ENCODE measurements at places on chromosomes 5 and 9. TPM values are rescaled to one million over a fixed set of nuclear protein-coding genes. Genes with fewer than 3 reads are reported as not detected.

Gene LIX1
- not detected for total RNA-seq

Gene ADAMTS16
- total RNA-seq: 1.8 TPM

Gene TAF11L10
- not detected for total RNA-seq

Gene TMEM38B
- 14.4 TPM for total RNA-seq

Gene TAF11L7
- not detected for total RNA-seq

Gene ENTREP1
- total RNA-seq: 0.54 TPM

Gene AUH
- 9.2 TPM for total RNA-seq

Gene ARL14EPL
- 0.35 TPM for total RNA-seq

Gene ZBED3
- 4.2 TPM for total RNA-seq

Gene LMBRD2
- total RNA-seq: 1.2 TPM

Gene PCDHA1
- total RNA-seq: 0.15 TPM

Gene SPATA31E1
- total RNA-seq: not detected

Gene FABP6
- total RNA-seq: 0.81 TPM

Gene TDRD7
- total RNA-seq: 11.9 TPM
